Activated CD4-positive, alpha-beta T cell treated with anti-CD3 and anti-CD28 coated beads, Interleukin-2, Interleukin-4, amounts not matched to agents 100 ng/mL and 50 ng/mL, durations not matched to agents 16 hours and 8 hours (primary cell): ENCODE measurements at places on chromosomes 2 and 18.
A peak's percentile ranks its signal among the peaks of the same experiment; 100 is the strongest.

- DNase-seq: no peak
Measured at GRCh38 chr2:202771336-202771735, 100.2 kb downstream of the ICA1L start.

DNA sequence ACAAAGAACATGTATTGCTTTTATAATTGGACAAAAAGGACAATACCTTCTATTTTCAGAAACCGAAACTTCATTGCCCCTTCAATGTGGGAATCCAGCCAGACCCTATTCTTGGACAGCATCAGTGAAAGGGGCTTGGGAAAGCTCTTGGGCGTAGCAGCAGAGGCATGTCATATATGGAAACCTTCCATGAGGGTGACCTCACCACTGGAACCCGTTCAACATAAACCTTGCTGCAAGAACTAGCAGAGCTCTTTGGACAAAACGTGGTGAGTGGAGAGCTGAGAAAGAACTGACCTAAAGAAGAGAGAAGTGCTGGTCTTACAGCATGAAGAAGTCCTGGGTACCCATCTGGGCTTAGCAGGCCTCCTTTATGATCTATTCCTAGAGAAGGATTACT, 22.7 kb upstream of the ACTG2 start:
- no peak for DNase-seq

GRCh38 chr2:98487806-98488189, 43.1 kb downstream of the INPP4A start:
- peak; percentile 53 for DNase-seq

GRCh38 chr2:100580367-100581276, 17.8 kb downstream of the PDCL3 start:
- DNase-seq: peak; percentile 52

GRCh38 chr2:4674007-4674406, 970.6 kb downstream of the DCDC2C start:
- no peak for DNase-seq

DNA sequence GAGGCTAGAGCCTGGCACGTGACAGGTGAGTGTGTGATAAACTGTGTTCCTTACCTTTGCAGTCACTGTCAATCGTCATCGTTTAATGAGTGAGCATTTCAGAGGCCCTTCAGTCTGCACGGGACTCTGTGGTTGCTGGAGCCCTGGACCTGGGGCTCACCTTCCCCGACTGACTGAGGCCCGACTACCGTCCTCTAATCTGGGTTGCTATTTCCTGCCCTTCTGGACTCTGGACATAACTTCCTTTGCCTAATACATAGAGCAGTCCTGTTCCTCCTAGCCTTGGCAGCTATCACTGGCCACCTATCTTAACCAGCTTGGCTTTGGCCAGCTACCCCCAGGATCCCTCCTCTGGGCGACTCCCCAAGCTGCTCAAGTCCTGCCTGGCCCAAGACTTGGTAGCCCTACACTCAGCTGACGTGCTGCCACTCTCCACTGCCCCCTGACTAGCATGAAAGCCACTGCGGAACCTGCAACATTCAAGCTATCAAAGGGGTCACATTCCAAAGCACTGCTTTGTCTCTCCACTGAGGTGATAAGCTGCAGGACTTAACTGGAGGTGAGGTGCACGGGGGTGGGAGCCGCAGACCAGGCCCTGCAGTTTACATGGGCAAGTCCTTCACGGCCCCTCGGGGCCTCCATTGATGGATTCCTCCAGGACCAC, 11.1 kb upstream of the RAB17 start:
- DNase-seq: no peak

GRCh38 chr2:11480859-11481258, 14.9 kb upstream of the E2F6 start:
- no peak for DNase-seq

DNA sequence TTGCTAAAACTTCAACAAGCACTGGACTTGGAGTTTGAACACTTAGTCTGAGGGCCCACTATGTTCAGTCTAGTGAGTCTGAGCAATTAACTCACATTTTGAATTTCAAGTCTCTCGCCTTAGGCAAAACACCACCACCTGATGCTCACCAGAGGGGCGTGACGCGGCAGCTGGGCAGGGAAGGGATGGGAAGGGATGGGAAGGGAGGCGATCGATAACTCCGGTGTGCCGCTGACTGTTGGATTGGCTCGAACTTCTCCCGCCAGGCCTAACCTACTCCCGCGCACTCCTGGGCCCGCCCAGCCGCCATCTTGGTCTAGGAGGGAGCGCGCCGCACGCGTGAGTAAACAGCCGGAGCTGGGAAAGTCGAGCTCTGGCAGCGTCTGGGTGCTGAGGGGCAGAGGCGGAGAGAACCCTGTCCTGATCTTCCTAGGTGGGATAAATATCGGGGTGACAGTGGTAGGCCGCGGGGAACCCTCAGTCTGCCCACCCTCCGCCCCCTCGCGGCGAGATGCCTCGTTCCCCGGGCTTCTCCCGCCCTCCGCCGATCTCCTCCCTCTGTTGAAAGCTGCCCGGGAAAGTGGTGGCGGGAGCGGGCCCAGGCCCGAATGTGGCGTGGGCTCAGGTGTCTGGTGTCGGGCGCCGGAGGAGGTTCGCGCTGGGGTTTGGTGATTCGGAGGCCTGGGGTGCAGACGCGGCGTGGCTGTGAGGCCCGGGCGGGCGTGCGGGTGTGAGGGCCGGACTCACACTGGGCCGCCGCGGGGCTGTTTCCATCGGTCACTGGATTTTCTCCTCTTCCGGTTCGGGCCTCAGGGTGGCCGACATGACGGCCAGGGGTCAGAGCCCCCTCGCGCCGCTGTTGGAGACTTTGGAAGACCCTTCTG, at the start of gene RIF1:
Gene RIF1 (plus strand): TSS at position 302 of the 884 bp plus-strand sequence. CDS start 522 bp downstream, at position 824.
- DNase-seq: peak; percentile 87

DNA sequence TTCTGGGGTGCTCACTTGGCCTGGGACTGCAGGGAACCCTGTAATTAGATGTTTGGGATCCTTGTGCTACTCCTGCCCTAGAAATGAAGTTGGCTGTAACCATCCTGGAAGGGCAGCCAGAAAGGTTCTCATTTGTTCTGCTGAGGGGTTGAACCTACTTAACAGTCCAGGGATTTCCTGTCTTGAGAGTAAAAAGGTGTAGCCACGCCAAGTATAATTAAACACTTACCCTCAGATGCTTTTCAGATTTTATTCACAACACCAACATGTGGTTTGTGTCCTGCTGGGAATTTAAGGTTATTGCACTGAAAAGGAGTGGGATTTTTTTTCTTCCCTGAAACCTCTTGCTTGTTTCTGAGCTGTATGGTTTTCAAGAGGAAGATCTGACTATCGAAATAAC, 222.4 kb upstream of the APCDD1 start:
- no peak for DNase-seq

GRCh38 chr2:16546128-16546754, 119.4 kb downstream of the CYRIA start:
- DNase-seq: peak; percentile 16

- DNase-seq: no peak
Measured at GRCh38 chr18:8773980-8774379, 68.6 kb downstream of the MTCL1 start.

- no peak for DNase-seq
Measured at GRCh38 chr18:6785411-6785810, 55.9 kb downstream of the ARHGAP28 start.

GRCh38 chr2:234426616-234427015, 70.3 kb downstream of the ARL4C start:
- DNase-seq: no peak

DNA sequence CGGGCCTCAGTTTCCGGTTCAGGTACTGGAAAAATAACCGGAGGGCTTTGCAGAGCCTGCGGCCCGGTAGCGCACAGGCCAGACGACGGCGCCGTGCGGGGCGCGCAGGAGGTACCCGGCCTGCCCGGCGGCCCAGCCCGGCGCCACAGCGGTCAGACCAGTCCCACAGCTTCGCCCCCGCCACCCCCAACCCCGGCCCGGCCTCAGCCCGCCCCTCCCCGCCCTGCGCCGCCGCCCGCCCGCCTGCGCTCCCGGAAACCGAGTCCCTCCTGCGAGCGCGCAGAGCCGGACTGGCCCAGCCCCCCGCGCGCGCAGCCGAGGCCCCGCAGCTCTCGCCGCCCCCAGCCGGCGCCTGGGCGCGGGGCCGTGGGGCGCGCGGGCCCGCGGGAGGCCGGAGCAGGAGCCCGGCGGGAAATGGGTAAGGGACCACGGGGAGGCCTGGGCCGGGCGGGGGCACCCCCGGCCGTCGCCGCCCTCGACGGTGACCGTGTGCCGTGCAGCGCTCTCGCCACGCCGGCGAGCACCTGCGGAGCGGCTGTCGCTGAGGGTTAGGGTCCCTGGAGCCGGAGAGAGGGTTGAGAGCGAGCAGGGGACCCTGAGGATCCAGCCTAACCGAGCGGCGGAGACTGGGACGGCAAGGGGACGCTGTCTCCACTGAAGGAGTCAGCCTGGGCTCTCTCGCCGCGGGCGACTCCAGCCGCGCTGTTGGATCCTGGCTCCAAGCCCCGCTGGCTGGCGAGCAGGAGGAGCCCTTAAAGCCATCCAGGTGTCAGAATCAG, 16.5 kb upstream of the PSD4 start:
- peak; percentile 39 for DNase-seq

- DNase-seq: no peak
Measured at GRCh38 chr2:220585241-220585640, 957.8 kb downstream of the SLC4A3 start.

- no peak for DNase-seq
Measured at GRCh38 chr18:65924904-65925303, 174.1 kb downstream of the CDH7 start.
